ENCODE measurements at places on chromosomes 2 and 18.

- DNase-seq: peak; percentile 65
These were observed 101.5 kb upstream of the SETBP1 start for GRCh38 chr18:44579028-44579702.

GRCh38 chr2:8158711-8159110 lies 523.1 kb upstream of the ID2 start:
- no peak for DNase-seq

- DNase-seq: no peak
These were observed 4.7 kb downstream of the CAPN10 start for GRCh38 chr2:240591226-240591625.

GRCh38 chr18:41624460-41624859 lies 330.6 kb upstream of the PIK3C3 start:
- peak; percentile 31 for DNase-seq

GRCh38 chr18:74876630-74877243 lies 279.1 kb downstream of the ZNF407 start:
- DNase-seq: no peak

- peak; percentile 13 for DNase-seq
These were observed 682.0 kb upstream of the ID2 start for GRCh38 chr2:7999683-8000476.

GRCh38 chr18:9827793-9828505 lies 57.8 kb upstream of the TXNDC2 start:
- DNase-seq: peak; percentile 99

GRCh38 chr18:59737776-59738300 lies 40.6 kb upstream of the CCBE1 start:
- DNase-seq: no peak

DNA sequence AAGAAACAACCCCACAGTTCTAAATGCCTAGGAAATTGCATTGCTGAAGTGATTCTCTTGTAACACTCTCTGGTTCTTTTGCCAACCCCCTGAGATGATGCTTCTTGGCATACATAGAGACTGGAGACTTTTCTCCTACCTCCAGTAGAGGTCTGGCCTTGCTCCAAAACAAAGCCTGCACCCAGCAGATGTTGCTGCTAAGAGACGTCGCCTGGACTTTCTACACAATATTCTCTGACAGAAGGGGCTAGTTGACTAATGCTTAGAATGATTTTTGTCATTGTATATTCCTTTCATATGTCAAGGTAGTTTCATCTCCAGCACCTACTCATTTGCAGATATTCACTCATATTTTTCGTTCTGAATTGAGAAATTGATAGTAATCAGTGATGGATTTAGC lies 24.6 kb downstream of the SOWAHC start:
- no peak for DNase-seq

GRCh38 chr2:135916207-135916606 lies 40.0 kb upstream of the MCM6 start:
- peak; percentile 35 for DNase-seq

DNA sequence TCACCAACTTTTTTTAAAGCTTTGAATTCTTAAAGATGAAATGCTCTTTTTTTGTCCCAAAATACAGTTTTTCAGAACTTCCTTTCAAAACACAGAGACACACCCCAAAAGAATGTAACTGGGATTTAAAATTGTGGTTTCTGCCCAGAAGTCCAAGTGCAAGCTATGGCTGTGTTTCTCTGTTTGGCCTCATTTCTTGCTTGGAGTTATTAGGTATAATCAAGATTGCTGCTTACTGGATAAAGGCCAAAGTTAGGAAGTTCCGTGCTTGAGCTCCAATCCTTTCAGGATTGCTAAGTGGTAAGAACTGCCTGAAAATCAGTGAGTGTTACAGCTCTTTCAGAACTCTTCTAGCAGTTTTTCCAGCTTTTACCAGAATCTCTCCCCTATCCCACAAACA lies 16.9 kb downstream of the ZBTB7C start:
- no peak for DNase-seq

GRCh38 chr2:149004836-149005235 lies 33.7 kb upstream of the LYPD6B start:
- DNase-seq: peak; percentile 23

DNA sequence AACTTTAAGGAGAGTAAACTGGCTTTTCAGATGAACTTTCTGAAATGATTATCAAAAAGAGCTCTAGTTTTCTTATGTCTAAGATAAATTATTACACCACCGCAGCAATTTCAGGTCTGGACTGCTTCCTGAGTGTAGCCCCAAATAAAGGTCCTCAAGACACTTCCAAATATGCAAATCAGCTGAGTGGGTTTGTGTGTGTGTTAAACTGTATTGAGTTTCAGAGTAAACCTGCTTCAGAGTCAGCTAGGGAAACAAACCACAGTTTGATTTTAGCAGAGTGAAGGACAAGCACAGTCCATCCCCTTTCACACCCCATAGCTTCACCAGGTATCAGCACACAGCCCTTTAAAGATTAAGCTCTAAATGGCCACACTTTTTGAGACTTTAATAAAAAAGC lies 168.7 kb downstream of the NRXN1 start:
- DNase-seq: no peak

- no peak for DNase-seq
These were observed 81.7 kb downstream of the EPC2 start for GRCh38 chr2:148726228-148726627.

- DNase-seq: peak; percentile 85
These were observed 96.0 kb downstream of the SOS1 start for GRCh38 chr2:39024833-39025232.

- no peak for DNase-seq
These were observed 264.0 kb downstream of the LRATD1 start for GRCh38 chr2:14896330-14897030.

GRCh38 chr2:134073023-134073422 lies 180.8 kb upstream of the MGAT5 start:
- no peak for DNase-seq

DNA sequence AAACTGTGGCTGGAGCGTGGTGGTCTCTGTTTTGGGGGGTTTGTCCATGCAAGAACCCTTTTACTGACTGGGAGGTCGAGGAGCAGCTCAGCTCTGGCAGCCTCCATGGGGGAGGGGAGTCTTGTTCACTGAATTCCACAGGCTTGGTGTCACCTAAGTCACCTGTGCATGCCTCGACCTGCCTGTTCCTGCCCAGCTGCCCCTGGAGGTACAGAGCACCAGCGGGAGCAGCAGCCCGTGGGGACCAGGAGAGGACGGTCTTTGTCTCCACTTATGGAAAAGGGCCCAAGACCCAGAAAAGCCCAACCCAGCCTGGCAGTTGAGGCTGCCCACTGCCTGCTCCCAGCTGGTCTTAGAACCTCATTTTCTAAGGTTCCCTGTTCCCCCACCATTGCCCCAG lies 168.7 kb upstream of the AGAP1 start:
- DNase-seq: peak; percentile 35

- no peak for DNase-seq
These were observed 95.2 kb upstream of the CD302 start for GRCh38 chr2:159892990-159893810.

DNA sequence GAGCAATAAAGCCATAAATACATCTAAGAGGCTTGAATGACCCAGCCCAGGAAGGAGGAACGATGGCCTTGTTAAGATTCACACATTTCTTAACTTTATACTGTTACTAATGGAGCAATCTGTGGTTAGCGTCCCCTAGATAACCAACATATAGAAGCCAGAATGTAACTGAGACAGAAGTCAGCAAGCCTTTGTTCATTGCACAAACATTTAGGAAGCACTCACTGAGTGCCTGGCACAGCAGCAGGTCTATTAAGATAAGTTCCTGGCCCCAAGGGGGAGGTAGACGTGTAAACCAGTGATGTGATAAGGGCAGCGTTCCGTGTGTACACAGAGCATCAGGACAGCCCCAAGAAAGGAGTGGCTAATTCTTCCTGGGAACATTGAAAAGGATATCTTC lies 63.6 kb upstream of the ATL2 start:
- DNase-seq: no peak

DNA sequence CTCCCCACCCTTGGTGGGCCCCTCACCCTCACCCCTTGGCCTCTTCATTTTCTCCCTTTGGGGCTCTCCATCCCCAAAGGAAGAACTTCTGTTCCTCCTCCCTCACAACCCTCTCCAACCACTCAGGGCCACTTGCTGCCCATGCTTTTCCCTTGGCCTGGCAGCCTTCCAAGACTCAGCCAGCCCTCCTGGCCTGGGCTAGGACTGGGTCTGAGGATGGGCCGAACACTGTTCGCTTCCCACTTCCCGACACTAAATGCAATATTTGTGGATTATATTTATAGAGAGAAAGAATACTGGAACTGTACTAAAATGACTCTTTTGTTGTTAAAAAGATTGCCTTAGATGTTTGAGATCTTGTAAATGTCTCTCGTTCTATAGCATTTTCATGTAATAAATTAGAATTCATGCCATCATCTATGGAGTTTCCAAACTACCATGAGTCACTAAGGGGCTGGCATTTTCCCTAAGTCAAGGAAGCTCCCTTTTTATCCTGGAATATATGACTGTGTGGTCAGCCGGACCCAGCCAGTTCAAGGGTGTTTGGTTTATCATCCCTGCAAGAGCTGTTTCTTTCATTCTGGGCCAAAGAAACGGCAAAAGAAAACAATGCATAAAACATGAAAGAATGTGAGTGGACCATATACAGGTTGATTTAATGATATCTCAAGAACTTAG lies 3.8 kb downstream of the CXCR2 start:
- peak; percentile 24 for DNase-seq

DNA sequence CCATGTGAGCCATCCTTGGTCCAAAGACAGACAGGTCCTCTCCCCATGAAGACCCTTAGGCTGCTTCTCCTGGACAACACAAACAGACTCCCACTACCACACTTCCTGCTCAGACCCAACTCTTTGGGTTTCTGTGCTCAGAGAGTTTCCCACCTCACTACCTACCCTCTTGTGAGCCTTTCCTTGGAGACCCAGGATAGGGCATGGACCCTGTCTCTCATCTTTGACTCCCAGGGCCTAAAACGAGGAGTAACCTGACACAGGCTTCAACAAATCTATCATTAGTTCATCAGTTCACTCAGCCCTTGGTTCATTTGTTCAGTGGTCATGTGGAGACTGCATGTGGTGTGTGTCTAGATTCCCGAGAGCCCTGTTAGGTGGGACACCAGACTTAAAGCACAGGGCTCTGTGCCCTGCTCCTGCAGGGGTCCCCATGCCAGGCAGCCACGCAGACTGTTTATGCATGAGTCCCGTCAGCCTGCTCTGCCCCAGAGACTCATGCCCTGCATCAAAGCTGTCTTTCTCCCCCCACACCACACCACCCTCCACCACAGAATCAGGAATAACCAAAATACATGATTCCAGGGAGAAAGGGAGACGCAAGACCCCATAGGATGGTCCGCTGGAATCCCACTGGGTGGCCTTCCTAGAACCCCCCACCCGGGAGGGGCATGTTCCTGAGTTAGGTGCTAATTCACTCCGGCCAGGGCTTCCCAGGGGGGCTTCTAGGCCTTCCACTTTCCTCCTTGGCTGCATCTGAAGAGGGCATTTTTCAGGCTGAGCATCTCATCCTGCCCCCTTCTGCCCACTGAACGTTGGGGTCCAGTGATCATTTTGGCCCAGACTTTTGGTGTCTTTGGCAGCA lies 100.2 kb upstream of the TEX51 start:
- no peak for DNase-seq

DNA sequence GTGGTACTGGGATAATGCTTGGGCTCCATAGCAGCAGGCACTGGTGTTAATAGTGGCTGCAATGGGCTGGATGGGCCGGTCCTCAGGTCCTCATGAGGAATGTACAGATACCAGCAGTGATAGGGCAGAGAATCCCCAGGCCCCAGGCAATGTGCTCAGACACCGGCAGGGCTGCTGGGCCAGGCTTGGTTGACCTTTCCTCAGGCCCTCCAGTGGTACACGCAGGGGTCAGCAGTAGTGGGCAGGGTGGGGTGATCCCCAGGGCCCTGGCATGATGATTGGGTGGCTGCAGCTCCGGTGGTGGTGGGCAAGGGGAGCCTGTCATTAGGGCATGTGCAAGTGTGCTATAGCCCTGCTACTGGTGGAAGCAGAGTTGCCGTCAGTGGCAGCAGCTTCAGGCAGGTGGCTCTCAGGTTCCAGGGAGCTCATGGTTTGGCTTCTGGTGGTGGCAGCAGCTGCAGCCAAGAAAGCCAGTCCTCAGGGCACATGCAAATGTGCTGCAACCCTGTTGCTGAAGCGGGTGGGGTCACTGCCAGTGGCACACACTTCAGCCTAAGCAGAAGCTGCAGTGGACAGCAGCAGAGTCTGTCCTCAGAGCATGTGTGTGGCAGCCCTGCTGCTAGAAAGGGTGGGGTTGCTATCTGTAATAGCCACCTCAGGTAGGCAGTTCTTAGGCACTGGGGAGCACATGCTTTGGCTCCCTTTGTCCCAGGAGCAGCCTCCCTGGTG lies 56.8 kb downstream of the CCNT2 start:
- DNase-seq: no peak

DNA sequence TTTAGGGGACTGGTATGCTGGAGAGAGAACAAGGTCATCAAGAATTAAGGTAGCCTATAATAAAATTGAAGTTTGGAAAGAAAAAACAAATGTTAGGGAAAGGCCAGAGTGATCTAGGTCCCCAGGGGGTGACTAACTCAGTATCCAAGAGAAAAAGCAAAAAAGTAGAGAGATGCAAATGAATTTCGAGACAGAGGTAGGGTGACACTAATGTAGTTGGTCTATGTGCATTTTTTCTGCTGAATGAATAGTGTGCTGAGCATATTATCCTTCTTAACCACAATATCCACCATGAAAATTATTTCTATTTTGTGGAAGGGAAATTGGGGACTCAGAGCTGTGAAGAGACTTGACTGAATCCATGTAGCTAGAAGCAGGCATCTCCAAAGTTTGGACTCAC lies 9.8 kb downstream of the IL36A start:
- DNase-seq: no peak

GRCh38 chr2:212915121-212915782 lies 236.2 kb downstream of the IKZF2 start:
- peak; percentile 64 for DNase-seq

- DNase-seq: peak; percentile 21
These were observed 199.7 kb downstream of the PTPRM start for GRCh38 chr18:7766817-7767216.

Data from epithelial cell of esophagus (primary cell).